Transverse colon (tissue), 4 donors: ENCODE measurements at places on chromosomes 11 and 22.

GRCh38 chr11:81888391-81888790 is 845.3 kb downstream of the FAM181B start:
- no peaks in the 10 kb centered on the region for H3K4me1 ChIP-seq
- no peaks in the 10 kb centered on the region for H3K36me3 ChIP-seq
- no peak overlapping the region for H3K27ac ChIP-seq
- no peak for DNase-seq

GRCh38 chr11:76663486-76663810 is 7.1 kb downstream of the LRRC32 start:
- no peak overlapping the region for H3K27ac ChIP-seq
- no peak overlapping the region for H3K4me3 ChIP-seq
- no peak for DNase-seq
- no peaks in the 10 kb centered on the region for H3K27me3 ChIP-seq
- peaks cover 7% of the 10 kb centered on the region for H3K4me1 ChIP-seq

DNA sequence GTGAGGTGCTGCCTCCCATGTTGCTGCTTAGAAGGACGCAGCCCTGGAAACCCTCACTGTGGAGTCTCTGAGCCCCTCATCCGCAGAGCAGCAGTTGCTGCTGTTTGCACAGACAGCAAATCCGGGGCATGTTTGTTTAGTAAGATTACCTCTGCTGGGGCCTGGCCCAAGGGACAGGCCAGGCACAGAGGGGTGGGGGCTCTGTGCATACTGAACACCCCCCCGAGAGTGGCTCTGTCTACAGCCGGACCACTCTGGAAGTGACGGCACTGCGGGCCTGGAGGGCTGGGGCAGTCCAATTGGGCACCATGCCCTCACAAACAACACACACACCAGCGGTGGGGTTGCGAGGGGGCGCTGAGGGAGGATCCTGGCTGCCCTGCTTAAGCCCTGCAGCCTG is 22.9 kb upstream of the CCDC188 start:
- H3K36me3 ChIP-seq: no peaks in the 10 kb centered on the region
- no peaks in the 10 kb centered on the region for H3K4me1 ChIP-seq
- no peak overlapping the region for H3K4me3 ChIP-seq
- no peak for DNase-seq

DNA sequence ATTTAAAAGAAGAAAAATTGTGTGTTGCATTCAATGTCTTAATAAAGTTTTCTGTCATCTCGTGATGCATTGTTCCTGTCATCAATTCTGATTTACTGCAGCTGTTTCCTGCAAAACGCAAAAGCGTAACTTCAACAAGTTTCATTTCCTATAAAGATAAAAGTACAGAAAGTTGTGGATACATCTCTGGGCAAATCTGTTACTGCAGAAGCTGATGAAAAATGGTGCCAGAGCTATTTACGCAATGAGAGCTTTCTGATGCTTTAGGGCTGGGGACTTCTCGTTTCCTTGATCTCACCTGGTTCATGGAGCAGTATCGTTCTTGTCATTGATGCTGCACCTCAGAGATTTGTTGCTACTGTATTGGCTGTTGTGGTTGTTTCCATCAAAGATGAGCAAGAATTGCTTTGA is 15.5 kb upstream of the MS4A12 start:
- H3K36me3 ChIP-seq: no peaks in the 10 kb centered on the region
- no peaks in the 10 kb centered on the region for H3K27me3 ChIP-seq
- no peak overlapping the region for H3K27ac ChIP-seq
- no peak overlapping the region for H3K4me3 ChIP-seq

DNA sequence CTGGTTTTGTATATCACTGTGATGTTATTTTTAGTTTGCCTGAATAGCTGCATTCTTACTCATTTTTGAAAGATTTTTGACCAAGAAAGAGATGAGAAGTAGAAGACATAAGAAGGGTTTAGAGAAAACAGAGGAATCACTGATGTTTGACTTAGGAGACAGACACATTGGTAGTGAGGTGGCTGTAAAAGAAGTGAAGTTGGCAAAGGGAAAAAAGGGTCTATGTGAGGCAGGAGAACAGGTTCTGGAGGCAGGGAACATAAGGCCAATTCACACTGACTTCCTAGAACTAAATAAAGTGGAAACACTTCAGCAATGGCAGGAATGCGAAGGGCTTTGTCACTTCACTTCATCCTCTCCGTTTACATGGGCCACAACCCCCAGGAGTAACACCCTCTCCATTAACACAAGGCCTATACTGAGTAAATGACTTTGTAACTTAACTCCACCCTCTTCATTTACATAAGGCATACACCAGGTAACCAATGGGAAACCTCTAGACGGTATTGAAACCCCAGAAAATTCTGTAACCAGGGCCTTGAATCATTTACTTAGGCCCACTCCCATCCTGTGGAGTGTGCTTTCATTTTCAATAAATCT is 36.5 kb downstream of the CTSC start:
- H3K36me3 ChIP-seq: no peaks in the 10 kb centered on the region
- H3K4me1 ChIP-seq: peaks cover 21% of the 10 kb centered on the region
- no peak overlapping the region for H3K4me3 ChIP-seq
- H3K27me3 ChIP-seq: no peaks in the 10 kb centered on the region

GRCh38 chr22:27107824-27108223 is 450.4 kb downstream of the MIAT start:
- H3K4me3 ChIP-seq: no peak overlapping the region
- H3K4me1 ChIP-seq: peaks cover 26% of the 10 kb centered on the region
- H3K27me3 ChIP-seq: no peaks in the 10 kb centered on the region
- peak overlapping the region; percentile 66 for H3K27ac ChIP-seq
- no peaks in the 10 kb centered on the region for H3K36me3 ChIP-seq

GRCh38 chr11:111574373-111575225 is 27.6 kb upstream of the SIK2 start:
- DNase-seq: no peak
- no peaks in the 10 kb centered on the region for H3K4me1 ChIP-seq
- H3K27ac ChIP-seq: peak overlapping the region; percentile 24

- DNase-seq: no peak
- no peaks in the 10 kb centered on the region for H3K27me3 ChIP-seq
- H3K27ac ChIP-seq: peak overlapping the region; percentile 67
- peaks cover 20% of the 10 kb centered on the region for H3K4me1 ChIP-seq
These were observed 17.8 kb upstream of the KCTD14 start for GRCh38 chr11:78040691-78041379.

DNA sequence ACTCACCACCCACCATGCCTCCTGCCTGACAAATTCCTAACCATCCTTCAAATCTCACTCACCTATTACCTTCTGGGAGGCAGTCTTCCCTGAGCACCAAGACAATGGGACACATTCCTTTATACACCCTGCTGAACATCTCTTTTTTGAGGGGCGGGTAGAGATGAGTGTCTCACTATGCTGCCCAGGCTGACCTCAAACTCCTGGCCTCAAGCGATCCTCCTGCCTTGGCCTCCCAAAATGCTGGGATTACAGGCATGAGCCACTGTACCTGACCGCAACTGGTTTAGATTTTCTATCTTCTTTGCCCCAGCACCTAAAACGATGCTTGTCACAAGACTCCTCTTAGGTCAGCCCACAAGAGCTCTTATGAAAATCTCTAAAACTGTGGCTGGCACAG is 7.1 kb downstream of the TIMM10 start:
- H3K4me3 ChIP-seq: no peak overlapping the region
- no peak for DNase-seq
- H3K27me3 ChIP-seq: no peaks in the 10 kb centered on the region

DNA sequence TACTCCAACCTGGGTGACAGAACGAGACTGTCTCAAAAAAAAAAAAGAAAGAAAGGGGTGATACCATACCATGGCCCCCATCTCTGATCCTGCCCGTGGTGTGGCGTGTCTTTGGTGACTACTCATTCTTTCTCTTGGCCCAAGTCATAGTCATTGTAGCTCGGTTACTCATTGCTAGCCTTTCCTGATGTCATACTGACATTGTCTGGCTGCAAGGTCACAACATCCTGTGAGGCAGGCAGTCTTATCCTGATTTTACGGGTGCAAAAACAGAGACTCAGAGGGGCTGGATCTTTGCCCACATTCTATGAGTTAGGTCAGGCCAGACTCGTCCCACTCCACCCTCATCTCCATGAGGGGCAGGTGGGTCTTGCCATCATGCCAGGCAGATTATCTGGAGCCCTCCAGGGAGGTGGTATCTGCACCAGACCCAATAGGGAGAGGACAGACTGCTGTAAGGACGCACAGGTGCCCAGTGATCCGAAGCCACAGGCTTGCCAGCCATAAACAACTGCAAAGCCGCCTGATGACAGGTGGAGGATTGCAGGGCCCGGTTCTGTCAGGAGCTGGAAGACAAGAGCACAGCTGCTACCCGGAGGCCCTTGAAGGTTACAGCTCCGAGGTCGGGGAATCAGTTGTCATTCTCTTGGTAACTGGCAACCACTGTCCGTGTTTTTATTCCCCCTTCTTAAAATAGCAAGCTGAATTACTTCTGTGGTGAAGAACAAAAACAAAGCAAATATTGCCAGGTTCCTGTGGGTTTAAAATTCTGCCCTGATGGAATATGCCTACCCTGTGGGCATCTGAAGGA is 13.8 kb downstream of the TOM1 start:
- no peak overlapping the region for H3K4me3 ChIP-seq
- no peaks in the 10 kb centered on the region for H3K36me3 ChIP-seq
- no peaks in the 10 kb centered on the region for H3K27me3 ChIP-seq
- DNase-seq: no peak
- peaks cover 42% of the 10 kb centered on the region for H3K4me1 ChIP-seq

DNA sequence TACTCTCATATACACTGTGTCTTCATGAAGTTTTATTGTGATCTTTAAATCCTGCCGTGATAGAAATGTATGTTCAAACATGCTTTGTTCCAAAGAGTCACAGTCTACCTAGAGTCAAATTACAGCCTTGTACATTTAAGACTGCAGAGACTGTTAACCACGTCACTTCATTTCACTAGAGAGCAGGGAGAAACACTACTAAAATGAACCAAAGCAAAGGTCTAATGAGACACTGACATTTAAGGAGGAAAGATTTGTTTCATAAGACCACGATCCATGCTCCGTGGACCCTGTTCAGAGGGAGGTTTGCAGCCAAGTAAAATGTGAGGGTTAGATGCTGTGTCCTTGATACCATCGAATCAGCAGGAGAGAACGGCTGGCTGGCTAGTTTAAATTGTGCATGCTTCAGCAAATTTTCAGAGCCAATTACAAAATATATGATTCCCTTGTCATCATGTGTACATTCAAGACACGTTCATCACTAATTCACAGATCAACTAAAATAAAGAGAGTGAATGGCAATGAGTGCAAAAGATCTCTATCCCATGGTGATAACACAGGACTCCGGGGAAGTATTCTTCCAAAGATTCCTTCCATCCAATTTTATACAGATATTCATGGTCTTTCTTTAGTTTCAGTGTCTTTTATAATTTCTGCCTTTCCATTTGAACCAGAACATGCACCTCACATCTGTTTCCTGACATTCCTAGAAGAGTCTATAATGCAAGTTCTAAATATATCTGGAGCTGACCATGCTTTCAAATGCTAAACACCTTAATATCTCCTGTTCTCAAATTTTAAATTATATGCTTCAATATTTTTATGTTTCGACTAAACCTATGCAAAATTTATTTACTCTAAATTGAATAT is 960.9 kb upstream of the FAT3 start:
- no peak for DNase-seq
- no peaks in the 10 kb centered on the region for H3K27me3 ChIP-seq
- no peaks in the 10 kb centered on the region for H3K4me1 ChIP-seq
- H3K4me3 ChIP-seq: no peak overlapping the region
- no peaks in the 10 kb centered on the region for H3K36me3 ChIP-seq
- no peak overlapping the region for H3K27ac ChIP-seq

DNA sequence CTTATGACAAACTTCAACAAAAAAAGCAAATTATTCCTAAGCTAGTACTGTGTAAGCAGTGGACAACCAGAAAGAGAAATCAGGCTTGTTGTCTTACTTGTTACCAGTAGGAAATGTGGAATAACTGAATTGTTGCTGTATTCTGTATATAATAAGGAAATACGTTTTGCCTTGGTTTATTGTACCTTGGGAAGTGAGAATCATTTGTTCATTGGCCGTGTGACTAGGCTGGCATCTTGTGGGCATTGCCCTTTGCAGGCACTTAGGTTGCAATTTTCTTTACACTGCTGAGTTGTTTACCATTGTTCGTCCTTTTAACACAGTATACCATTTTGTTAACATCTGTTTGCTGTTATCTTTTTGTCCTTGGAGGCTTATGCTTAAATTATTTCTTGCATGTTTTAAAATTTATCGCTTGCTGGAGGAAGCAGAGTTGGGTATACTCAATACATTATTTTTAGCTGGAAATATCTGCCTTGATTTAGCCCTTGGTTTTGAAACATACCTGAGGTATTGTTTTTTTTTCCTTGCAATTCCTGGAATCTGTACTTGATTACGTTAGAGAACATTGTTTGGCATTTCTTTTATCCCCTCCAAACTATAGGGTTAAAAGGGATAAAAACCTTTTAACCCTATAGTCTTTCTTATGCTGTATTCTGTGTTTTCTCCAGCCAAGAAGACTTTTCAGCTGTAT is 109.3 kb downstream of the DDX10 start:
- H3K27me3 ChIP-seq: no peaks in the 10 kb centered on the region
- no peak overlapping the region for H3K4me3 ChIP-seq
- no peak for DNase-seq
- no peak overlapping the region for H3K27ac ChIP-seq
- H3K36me3 ChIP-seq: no peaks in the 10 kb centered on the region

DNA sequence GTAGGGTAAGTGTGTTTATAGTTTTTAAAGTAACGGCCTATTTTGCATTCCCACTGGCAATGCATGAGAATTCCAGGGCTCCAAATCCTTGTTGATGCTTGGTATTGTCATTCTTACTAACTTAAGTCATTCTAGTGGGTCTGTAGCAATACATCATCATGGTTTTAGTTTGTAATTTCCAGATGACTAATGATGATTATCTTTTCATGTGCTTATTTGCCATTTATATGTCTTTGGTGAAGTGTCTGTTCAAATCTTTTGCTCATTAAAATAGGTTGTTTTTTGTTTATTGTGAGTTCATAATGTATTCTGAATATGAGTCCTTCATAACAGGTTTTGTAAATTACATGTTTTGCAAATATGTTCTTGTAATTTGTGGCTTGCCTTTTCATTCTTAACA is 31.2 kb downstream of the MTMR3 start:
- H3K36me3 ChIP-seq: no peaks in the 10 kb centered on the region
- DNase-seq: no peak
- peak overlapping the region; percentile 12 for H3K27ac ChIP-seq
- no peaks in the 10 kb centered on the region for H3K27me3 ChIP-seq
- no peak overlapping the region for H3K4me3 ChIP-seq
- peaks cover 23% of the 10 kb centered on the region for H3K4me1 ChIP-seq

- H3K36me3 ChIP-seq: no peaks in the 10 kb centered on the region
- H3K4me1 ChIP-seq: no peaks in the 10 kb centered on the region
- H3K4me3 ChIP-seq: no peak overlapping the region
- no peak for DNase-seq
These were observed 52.1 kb upstream of the EIF3M start for GRCh38 chr11:32531528-32531927.

DNA sequence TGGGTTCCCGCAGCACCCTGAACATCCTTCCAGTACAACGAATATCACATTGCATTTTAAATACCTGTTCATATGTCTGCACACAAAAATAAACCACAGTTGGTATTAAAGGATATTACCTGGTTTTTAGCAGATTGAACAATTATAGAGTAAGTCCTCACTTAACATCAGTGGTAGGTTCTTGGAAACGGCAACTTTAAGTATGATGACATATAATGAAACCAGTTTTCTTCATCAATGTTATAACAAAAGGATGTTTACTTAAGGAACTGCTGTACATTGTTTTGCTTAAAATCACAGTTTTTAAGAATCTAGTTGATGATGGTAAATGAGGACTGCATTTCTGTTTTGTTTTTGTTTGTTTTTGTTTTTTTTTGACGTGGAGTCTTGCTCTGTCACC is 28.0 kb downstream of the TRIM66 start:
- no peak overlapping the region for H3K27ac ChIP-seq
- no peaks in the 10 kb centered on the region for H3K4me1 ChIP-seq

GRCh38 chr11:40569947-40570531 is 889.4 kb downstream of the LRRC4C start:
- DNase-seq: no peak
- H3K27me3 ChIP-seq: no peaks in the 10 kb centered on the region
- no peaks in the 10 kb centered on the region for H3K4me1 ChIP-seq
